ENCODE measurements at places on chromosomes 3 and 15.

- no peak for DNase-seq
Observed at GRCh38 chr3:71370467-71370866, 213.1 kb downstream of the FOXP1 start.

DNA sequence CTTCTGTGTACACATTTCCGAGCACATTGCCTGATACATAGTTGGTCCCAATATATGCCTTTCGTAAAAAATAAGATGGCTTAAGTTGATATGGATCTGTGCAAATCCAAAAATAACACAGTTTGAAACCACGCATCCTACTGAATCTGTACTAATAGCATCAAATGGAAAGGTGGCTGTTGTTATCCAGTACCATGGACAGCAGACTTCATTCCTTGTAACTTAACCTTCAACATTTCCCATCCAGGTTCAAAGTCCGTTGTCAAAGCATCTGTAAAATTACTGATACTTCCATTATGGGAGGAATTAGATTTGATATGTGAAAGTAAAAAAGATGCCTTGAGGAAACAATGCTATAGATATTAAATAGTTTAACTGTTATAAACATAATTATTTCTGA is 65.5 kb upstream of the C3orf49 start:
- DNase-seq: no peak

GRCh38 chr3:104526901-104527401 is 839.8 kb upstream of the ALCAM start:
- DNase-seq: no peak

GRCh38 chr3:175805825-175806224 is 946.7 kb downstream of the NAALADL2 start:
- no peak for DNase-seq

DNA sequence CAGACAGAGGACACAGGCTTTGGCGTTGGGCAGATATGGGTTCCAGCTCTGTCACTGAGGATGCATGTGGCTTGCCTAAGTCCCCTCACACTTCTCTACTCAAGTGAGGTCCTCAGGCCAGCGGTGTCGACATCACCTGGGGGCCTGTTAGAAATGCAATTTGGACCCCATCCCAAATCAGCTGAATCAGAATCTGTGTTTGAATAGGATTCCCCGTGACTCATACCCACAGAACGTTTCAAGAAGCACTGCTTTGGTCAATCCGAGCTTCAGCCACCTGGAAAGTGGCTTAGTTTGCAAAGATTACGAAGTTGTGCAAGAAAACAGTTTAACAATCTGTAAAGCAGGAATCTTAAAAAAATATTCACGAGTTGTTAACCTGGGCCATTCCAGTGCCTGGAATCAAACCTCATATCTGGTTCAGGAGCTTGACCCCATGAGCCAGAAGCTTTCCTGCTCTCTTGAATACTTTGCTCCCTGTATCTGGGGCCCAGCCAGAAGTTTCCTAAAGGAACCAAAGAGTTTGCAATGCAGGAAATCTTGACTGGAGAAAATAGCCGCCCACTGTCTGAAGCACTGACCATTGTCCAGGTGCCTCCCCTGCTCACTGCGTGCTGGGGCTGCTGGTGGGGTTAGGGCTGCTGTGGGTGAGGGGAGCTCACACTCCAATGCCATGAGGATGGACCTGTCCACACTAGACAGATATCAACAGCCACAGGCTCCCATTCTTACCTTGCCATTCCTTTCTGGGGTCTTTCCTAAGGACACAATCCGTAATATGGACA is 208.5 kb upstream of the LINGO1 start:
- no peak for DNase-seq

GRCh38 chr3:156831006-156831405 is 4.9 kb downstream of the LEKR1 start:
- no peak for DNase-seq

- DNase-seq: no peak
Observed at GRCh38 chr15:69591905-69592508, 139.4 kb downstream of the RPLP1 start.

- DNase-seq: no peak
Observed at GRCh38 chr15:92324101-92324963, 69.3 kb upstream of the ST8SIA2 start.

GRCh38 chr3:167882057-167882667 is 146.6 kb downstream of the SERPINI1 start:
- no peak for DNase-seq

- no peak for DNase-seq
Observed at GRCh38 chr3:127848131-127849129, 26.1 kb upstream of the MGLL start.

DNA sequence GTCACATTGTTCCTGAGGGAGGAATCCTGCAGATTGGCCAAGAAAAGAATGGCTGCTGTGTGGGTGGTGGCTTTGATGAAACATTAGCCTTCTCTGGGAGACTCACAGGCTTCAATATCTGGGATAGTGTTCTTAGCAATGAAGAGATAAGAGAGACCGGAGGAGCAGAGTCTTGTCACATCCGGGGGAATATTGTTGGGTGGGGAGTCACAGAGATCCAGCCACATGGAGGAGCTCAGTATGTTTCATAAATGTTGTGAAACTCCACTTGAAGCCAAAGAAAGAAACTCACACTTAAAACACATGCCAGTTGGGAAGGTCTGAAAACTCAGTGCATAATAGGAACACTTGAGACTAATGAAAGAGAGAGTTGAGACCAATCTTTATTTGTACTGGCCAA is 6.1 kb downstream of the PTX3 start:
- DNase-seq: no peak

DNA sequence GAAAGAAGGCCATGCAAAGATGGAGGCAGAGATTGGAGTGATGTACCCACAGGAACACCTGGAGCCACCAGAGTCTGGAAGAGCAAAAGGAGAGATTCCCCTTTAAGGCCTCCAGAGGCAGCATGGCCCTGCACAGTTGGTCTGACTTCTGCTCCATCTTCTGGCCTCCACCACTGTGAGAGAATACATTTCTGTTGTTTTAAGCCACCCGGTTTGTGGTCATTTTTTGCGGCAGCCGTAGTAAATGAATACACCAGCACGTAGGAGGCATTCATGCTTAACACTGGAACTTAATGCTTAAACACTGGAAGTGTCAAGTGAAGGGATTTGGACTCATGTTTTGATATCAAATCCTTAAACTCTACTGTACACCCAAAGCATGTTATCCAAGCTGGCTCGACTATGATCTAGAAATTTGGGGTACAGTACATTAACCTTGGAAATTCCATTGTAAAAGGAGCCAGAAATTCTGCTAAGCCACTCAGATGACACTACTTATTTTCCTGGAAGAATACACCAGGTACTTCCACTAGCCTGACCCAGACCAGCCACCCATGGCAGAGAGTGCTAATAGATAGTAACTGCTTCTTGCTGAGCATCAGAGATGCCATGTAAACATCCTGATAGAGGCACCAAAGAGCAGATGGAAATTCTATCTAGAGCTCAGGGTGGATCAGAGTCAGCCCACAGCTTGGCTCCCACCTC is 190.9 kb downstream of the ADAMTS9 start:
- no peak for DNase-seq

DNA sequence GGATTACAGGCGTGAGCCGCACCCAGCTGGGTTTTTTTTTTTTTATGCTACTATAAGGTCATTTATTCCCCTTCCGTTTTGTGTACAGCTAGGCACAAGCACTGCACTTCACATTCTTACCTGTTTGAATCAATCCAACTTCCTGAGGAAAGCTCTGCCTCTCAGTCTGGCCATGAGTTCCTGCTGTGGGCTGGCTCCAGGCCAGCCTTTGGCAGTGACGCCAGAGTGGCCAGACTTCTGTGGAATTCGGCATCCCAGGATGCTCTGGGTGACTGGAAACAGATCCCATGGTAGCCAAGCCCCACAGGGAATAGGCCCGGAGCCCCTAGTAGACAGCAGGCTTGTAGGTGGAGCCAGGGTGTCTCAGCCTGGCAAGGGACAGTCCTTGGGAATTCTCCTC is 21.5 kb upstream of the TIMP4 start:
- DNase-seq: no peak

GRCh38 chr3:179967622-179968021 is 69.1 kb downstream of the PEX5L start:
- no peak for DNase-seq

DNA sequence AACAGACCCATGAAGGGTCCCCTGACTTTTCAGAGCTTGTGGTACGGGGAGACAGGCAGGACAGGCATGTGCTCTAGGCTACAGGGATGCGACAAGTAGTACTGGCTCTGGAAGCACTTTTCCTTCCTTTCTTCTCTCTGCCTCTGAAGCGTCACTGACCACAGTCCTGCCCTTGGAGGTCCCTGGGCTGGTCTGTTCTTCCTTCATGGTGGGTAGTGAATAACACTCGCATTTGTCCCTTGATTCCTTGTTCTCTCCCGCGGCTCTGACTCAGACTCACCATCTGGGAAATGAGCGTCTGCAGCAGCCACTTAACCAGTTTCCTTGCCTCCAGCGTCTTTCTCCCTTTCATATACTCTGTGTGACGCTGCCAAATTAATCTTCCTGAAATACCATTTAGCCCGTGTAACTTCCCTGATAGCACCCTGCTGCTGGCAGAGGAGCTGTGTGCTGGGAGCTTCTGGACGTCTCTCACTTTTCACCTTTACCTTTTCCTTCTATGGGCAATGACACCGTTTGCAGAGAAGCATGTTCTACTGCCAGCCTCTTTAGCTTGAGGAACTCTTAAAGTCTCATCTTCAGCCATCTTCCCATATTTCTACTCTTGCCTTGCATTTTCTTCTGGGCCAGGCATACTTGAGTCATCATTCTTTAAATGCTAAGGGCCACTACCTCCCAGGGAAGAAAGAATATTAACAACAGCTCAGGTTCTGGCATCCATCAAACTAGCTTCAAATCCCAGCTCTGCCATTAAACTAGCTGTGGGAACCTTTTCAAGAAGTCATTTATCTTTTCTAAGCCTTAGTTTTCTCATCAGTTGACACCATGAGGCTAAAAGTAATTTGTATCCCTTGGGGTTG is 33.6 kb downstream of the TMEM45A start:
- no peak for DNase-seq

GRCh38 chr15:74768771-74769342 is 13.0 kb upstream of the CSK start:
- peak; percentile 60 for DNase-seq

- no peak for DNase-seq
Observed at GRCh38 chr3:171094411-171094810, 67.9 kb upstream of the SLC2A2 start.

DNA sequence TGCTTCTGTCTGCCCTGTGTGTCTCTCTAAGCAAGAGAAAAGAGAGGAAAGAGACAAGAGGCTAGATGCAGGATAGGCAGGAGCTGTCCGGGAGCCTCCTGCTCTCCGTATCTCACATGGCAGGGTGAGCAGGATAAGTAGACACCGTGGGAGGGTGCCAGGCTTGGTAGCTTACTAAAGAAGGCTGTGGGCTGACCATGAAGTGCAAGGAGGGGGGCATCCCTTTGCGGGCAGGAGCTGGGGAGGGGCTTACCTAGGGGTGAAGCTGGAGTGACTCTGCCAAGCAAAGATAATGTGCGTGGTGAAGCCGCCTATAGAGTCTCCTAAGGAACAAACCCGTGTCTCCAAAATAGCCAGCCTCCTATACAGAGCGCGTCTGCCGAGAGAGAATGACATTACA is 33.7 kb upstream of the TMC3 start:
- no peak for DNase-seq

DNA sequence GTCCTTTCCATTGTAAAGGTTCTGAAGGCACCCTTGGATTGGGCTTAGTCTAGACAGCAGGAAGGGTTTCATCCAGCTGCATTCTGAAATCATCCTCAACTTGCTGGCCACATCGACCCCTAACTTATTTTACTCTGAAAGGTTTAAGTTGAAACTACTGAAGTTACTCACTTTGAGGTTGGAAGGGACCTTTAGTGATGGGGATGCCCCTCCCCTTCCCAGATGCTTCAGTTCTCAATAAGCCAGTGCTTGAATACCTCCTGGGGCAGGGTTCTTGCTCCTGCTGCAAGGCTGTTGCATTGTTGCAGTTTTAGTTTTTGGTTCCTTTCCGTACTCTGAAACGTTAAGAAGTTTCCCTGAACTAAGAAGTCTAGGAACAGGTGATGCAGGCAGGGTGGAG is 26.4 kb downstream of the FGD5 start:
- DNase-seq: no peak

DNA sequence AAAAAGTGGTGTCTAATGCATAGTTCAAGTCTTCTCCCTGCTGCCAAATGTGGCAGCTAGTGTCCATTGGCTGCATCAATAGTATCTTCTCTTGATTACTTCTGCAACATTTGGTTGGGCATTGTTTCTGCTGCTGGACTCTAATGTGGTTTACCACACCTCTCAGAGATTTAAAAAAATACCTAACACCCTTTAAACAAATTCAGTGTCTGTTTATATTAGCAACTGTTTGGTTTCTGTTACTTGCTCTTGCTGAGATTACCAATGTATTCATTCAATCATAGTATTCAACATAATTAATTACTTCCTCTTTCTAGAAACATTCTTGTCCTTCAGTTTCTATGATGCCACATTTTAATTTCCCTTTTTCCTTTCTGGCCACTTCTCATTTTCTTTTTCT is 20.3 kb upstream of the NECTIN3 start:
- DNase-seq: no peak

DNA sequence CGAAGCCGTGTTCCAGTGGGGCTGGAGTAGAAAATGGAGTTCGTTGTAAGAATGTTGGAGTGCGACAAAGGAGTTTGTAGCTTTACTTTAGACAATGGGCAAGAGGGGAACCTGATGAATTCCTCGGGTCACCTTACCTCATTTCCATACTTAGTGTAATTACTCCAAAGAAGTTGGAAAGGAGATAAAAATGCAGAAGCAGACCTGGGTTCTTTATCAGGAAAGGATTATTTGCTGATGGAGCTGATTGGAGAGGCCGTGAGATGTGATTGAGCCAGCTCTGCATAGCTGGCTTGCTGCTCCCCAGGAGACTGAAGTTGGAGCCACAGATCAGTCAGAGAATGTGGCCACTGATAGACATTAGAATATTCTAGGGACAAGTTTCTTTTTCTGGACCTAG is 33.4 kb upstream of the TBL1XR1 start:
- DNase-seq: no peak

GRCh38 chr3:63685340-63685739 is 32.9 kb downstream of the SNTN start:
- DNase-seq: no peak

GRCh38 chr15:90750186-90750585 is 33.0 kb downstream of the BLM start:
- peak; percentile 51 for DNase-seq

DNA sequence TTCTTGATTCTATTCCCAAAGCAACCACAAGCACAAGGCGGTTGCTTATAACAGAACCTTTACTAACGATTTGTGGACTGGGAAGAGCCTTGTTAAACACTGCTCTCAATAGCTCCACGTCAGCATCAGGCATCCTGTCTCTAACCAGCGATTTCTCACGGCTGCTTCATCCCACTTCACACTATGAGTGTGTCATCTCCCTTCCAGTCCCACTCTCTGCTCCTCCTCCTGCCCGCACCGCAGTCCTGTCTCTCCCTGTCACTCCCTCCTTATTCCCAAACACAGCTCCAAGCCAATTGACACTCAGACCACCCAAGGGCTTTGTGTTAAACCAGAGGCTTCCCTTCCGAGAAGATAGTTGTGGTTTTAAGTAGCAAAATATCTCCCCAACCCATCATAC is 94.8 kb downstream of the ABHD5 start:
- no peak for DNase-seq
